ENCODE measurements at places on chromosomes 3 and 15.

DNA sequence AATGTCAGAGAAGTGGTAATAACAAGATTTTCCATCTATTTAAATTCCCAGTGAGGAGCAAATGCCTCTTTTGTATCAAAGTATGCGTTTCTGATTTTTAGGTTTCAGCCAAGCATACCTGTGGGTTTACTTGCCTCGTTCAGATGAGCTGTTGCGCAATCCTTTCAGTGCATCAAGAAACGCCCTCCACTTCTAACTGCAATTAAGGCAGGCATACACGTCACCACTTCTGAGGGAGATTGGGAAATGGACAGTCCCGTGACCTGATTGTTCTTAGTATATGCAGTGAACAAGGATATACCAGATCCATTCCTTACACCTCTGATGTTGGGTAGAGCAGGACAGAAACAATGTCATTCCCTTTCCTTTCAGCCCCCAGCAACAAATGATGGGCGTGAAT lies 219.0 kb downstream of the ITPR1 start:
- no peak for DNase-seq

DNA sequence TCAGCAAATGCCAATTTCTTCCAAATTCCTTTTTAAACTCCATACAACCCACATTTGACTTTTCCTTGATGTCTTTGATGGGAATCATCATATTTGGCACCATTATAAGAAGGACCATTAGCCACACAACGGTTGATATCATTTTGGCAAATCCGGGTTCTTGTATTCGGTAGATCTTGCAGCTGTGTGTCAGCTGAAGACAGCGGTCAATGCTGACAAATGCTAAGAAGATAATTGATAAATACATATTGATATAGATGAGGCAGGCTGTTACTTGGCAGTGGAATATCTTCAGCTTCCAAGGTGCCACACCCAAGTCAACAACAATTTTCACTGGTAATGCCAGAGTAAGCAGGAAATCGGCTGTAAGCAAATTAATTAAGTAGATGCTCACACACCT lies 4.2 kb downstream of the GPR171 start:
- DNase-seq, result no peak

DNA sequence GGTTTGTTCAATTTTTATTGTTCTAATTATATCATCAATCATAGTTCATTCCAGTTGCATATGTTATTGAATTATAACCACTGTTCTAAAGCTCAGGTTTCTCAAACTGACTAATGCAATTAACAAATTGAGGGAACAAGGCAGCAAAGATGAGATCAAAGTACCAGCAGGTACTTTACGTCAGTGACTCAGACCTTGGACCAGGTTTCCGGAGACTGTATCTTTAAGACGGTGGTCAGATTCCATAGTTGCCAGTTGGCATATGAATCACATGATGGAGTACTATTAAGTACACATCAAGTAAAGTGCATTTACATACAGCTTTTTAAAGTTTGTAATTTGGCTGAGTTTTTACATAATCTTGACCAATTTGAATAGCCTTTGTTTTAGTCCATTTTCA lies 583.6 kb upstream of the ROBO2 start:
- DNase-seq, result no peak

DNA sequence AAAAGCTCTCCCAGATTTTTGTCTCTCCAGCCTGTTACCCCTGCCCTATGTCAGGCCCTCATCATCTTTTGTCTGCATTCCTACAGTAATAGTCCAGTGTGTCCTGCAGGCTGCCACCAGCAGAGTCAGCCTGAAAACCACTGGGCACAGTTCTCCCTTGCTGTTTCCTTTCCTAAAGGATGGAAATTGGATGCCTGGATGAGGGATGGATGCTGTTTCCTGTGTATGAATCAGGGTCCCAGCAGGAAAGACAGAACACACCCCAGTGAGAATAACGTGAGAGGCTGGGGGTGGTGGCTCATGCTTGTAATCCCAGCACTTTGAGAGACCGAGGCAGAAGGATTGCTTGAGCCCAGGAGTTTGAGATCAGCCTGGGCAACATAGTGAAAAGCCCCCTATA lies 3.3 kb upstream of the SNX33 start:
- no peak for DNase-seq

DNA sequence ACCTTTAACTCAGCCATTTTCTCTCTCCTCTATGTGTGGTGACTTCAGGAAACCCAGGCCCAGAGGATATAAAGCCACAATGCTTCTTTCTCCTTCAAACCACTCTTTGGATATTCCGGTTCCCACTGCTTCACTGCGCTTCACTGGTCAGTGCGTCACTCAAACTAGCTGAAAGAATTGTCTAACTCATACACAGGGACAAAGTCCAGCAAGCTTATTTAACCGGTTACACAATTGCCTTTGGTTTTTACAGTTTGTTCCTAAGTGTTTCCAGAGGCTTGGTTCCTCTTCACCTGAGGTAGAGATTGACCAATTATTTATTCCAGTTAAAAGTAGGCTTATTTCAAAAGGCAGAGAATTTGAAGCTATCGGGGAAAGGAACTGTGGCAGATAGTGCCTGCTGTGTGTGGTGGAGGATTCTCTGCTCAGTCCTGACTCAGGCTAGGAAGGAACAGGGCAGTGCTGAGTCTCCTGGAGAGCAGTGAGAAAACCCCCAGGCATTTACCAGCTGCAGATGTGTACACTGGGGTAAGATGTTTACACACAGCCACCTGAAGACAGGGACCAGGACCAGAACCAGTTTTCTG lies at the start of gene HGD:
Gene HGD, minus strand, starts transcription at position 145 of the 587 bp plus-strand sequence. Its CDS starts 128 bp downstream, at position 17.
- DNase-seq, result no peak

GRCh38 chr15:73540161-73540560 lies 93.0 kb downstream of the NPTN start:
- no peak for DNase-seq

GRCh38 chr3:71177375-71177774 lies 406.2 kb downstream of the FOXP1 start:
- no peak for DNase-seq

- no peak for DNase-seq
Measured at GRCh38 chr3:71468311-71469137, 115.0 kb downstream of the FOXP1 start.

- DNase-seq, result no peak
Measured at GRCh38 chr3:179421500-179421899, 29.8 kb downstream of the GNB4 start.

- peak; percentile 17 for DNase-seq
Measured at GRCh38 chr15:83446904-83447709, at the start of gene SH3GL3. Gene SH3GL3 (plus strand): TSS chr15:83447341. CDS start chr15:83447534, 193 bp downstream.

GRCh38 chr3:40332684-40333083 lies 23.2 kb downstream of the EIF1B start:
- DNase-seq, result no peak

- peak; percentile 99 for DNase-seq
Measured at GRCh38 chr3:141192345-141192744, 39.3 kb upstream of the PXYLP1 start.

DNA sequence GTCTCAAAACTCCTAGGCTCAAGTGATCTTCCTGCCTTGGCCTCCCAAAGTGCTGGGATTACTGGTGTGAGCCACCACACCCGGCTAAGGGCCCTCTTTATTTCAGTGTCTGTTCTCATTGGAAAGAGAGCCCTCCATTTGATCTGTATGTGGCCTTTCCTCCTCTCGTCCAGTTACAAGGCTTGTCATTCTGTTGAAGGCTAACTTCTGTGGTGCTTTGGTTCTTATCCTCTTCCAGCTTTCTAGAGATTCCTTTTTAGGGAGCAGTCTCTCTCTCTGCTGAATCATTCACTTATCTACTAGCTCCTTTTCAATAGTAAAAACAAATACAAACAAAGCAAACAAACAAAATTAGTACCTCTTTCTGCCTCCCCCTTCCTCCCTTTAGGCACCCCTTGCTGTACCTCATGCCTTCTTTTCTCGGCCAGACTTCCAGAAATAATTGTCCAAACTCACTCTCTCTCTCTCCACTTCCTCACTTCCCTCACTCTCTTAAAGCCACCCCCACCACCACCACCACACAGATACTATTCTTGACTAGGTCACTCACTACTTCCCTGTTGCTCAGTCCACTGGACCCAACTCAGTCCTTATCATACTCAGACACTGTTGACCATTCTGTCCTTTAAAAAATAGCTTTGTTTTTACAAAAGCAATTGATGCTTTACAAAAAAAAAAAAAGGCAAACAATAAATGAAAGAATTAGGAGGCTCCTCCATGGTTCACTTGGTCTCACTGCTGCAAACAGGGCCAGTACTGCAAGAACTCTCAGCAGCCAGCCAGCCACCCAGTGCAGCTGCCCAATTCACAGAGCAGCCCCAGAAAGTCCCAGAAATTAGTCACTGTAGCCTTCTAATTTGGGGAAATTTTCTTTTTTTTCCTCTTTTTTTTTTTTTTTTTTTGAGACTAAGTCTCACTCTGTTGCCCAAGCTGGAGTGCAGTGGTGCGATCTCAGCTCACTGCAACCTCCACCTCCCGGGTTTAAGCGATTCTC lies 31.7 kb upstream of the RAB11A start:
- no peak for DNase-seq

- no peak for DNase-seq
Measured at GRCh38 chr3:197068077-197068476, 38.5 kb upstream of the MELTF start.

DNA sequence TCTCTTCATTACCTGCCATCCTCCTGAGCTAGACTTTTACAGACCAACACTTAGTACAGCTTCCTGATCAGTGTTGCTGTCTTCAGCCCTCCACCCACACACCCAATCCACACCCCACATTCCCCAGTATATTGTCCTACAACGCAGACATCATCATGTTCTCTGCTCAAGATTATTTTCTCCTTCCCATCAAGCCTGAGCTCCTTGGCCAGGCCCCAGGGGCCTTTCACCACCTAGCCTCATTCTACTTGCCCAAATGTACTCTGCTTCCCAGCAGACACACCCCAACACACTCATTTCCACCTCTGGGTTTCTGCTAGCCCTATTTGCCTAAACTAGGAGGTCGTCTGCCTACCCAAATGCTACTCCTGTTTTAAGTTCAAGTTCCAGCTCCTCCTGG lies 37.0 kb downstream of the DAPK2 start:
- no peak for DNase-seq

DNA sequence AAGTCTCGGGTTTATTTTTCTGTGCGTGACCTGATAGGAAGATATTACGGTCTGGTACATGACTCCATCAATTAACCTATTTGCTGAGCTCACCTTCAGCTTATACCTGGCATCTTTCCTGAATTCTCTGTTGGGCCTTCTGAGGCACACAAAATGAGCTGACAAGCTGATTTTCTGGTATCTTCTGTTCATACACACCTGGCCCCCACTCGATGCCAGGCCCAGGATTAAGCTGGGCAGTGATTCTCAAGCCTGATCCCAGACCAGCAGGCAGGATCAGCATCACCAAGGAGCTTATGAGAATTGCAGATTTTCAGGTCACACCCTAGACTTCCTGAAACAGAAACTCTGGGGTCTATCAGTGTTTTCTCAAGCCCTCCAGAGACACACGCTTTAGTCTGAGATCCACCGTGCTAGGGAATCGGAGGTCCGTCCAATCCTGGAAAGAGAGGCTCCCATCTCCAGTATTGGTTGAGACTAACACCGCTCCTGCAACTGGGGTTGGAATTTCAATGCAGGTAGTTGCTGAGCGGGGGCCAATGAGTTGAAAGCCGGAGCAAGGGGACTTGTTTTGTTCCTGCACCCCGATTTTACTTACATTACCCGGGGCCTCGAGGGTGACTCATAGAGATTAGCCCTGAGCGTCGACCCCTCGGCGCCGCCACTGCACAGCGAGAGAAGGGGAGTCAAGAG lies 636 bp upstream of the EIF1B start:
- DNase-seq, result no peak

DNA sequence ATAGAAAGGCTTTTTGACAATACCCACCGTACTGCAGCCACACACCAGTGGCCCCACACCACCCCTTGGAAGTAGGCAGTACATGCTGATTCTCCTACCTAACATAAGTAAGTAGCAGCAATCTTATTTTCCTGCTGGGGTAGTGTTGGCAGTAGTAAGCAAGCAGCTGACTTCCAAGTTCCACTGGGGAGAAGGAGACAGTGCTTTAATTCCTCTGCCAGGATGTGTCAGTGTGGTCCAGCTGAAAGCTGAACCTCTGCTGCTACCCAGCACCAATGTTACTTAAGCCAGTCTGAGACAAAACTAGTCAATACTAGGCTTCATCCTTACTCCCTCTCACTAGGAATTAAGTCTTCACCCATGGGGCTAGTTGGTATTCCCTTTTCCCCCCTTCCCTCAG lies 74.7 kb downstream of the DZIP3 start:
- no peak for DNase-seq

GRCh38 chr3:187888701-187889100 lies 143.4 kb upstream of the BCL6 start:
- DNase-seq, result no peak

GRCh38 chr15:93154666-93155065 lies 65.7 kb upstream of the RGMA start:
- DNase-seq, result no peak

DNA sequence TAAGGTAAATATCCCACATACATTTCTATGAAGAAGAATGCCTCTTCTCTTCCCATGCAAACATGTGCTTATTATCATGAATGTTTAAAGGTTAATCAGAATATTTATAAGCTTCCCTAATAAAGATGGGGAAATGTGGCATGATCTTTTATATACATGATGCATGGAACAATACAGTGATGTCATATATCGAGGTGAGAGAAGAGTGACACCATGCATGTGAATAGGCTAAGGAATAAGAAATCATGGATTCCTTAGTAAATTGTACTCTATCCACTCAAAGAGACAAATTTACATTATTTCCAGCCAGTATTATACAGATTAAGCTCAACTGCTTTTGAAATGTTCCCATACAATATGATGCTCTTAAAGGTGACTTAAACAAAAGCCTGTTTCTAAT lies 1035.3 kb downstream of the ROBO1 start:
- DNase-seq, result no peak

- no peak for DNase-seq
Measured at GRCh38 chr3:194880940-194881925, 195.6 kb downstream of the FAM43A start.

- DNase-seq, result no peak
Measured at GRCh38 chr15:96766366-96766765, 435.9 kb downstream of the NR2F2 start.

- DNase-seq, result no peak
Measured at GRCh38 chr3:95508124-95508523, 1306.3 kb upstream of the EPHA6 start.

All from naive thymus-derived CD4-positive, alpha-beta T cell (primary cell).